ENCODE measurements at places on chromosomes 7 and 10. TPM values are rescaled to one million over a fixed set of nuclear protein-coding genes. Genes with fewer than 3 reads are reported as not detected.

The LIPF gene
- total RNA-seq: not detected

The PON1 gene
- total RNA-seq: not detected

The IFIT1B gene
- not detected for total RNA-seq

The TWNK gene
- 5.6 TPM for total RNA-seq

The ZNF398 gene
- total RNA-seq: 16.6 TPM

The CABCOCO1 gene
- total RNA-seq: 0.39 TPM

The NFE2L3 gene
- 6.2 TPM for total RNA-seq

The DNMBP gene
- 17.4 TPM for total RNA-seq

All from spleen (tissue), 13 donors.